HCT116 (cell line): ENCODE measurements at places on chromosomes 4 and X. TPM values are rescaled to one million over a fixed set of nuclear protein-coding genes. Genes with fewer than 3 reads are reported as not detected.

- no peak overlapping the region for H3K27ac ChIP-seq
- H3K36me3 ChIP-seq, result no peaks in the 10 kb centered on the region
- H3K4me3 ChIP-seq, result no peak overlapping the region
- H3K27me3 ChIP-seq, result no peaks in the 10 kb centered on the region
Measured at GRCh38 chr4:72468904-72469502, 100.0 kb downstream of the ADAMTS3 start.

CT45A6 gene
- not detected for total RNA-seq

ABLIM2 gene
- 6.1 TPM for total RNA-seq

GRCh38 chrX:20664131-20664530 is 397.4 kb upstream of the RPS6KA3 start:
- no peak overlapping the region for H3K4me3 ChIP-seq
- DNase-seq, result no peak
- H3K4me1 ChIP-seq, result no peaks in the 10 kb centered on the region
- H3K27ac ChIP-seq, result no peak overlapping the region
- no peaks in the 10 kb centered on the region for H3K27me3 ChIP-seq

STATH gene
- total RNA-seq, result not detected

DNA sequence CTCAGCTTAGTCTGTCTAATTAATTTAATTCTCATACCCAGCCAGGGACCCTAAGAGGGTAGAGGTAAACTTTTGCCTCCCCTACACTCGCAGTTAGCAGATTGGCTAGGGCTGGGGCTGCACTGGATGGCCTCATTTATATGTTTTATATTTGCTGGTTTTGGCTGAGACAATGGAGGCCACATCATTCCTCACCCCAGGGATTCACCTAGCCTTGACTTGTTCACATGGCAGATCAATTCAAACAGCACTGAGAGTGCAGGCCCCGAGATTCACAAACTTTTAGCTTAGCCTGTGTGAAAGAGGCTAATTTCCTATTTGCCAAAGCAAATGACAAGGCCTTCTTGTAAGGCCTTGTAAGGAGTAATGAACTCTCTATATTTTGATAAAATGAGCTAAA is 844.4 kb downstream of the ARAP2 start:
- H3K27me3 ChIP-seq, result no peaks in the 10 kb centered on the region
- H3K4me3 ChIP-seq, result no peak overlapping the region
- no peaks in the 10 kb centered on the region for H3K4me1 ChIP-seq
- no peak overlapping the region for H3K27ac ChIP-seq

DNA sequence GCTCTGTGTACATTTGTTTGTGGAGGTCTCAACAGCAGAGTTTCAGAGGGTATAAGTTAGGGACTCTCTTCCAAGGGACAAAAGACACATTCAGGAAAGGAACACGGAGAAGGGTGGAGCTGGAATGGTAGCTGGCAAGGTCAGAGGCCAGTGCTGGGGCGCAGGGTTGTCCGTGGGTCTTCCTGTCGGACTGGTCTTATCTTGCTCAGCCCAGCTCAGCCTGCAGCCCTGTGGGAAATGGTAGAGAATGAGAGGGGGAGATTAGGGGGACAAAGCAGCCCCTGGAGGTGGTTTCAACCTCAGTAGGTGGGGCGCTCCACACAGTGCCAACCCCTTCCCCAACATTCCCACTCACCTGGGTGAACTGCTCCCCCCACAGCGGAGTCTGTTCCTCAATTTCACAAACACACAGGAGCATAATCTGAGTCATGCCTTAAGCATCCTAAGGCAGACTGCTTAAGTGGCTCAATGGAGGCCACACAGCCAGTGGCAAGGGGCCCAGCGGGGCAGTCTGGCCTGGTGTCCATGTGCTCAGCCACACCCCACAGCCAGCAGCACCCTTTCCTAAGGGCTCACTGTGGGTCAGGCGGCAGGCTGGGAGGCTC is 6.9 kb upstream of the HDAC6 start:
- no peak overlapping the region; the same call in 1 of the 2 replicates for H3K27ac ChIP-seq
- H3K36me3 ChIP-seq, result no peaks in the 10 kb centered on the region
- no peaks in the 10 kb centered on the region for H3K27me3 ChIP-seq
- peaks cover 11% of the 10 kb centered on the region for H3K4me1 ChIP-seq

DNA sequence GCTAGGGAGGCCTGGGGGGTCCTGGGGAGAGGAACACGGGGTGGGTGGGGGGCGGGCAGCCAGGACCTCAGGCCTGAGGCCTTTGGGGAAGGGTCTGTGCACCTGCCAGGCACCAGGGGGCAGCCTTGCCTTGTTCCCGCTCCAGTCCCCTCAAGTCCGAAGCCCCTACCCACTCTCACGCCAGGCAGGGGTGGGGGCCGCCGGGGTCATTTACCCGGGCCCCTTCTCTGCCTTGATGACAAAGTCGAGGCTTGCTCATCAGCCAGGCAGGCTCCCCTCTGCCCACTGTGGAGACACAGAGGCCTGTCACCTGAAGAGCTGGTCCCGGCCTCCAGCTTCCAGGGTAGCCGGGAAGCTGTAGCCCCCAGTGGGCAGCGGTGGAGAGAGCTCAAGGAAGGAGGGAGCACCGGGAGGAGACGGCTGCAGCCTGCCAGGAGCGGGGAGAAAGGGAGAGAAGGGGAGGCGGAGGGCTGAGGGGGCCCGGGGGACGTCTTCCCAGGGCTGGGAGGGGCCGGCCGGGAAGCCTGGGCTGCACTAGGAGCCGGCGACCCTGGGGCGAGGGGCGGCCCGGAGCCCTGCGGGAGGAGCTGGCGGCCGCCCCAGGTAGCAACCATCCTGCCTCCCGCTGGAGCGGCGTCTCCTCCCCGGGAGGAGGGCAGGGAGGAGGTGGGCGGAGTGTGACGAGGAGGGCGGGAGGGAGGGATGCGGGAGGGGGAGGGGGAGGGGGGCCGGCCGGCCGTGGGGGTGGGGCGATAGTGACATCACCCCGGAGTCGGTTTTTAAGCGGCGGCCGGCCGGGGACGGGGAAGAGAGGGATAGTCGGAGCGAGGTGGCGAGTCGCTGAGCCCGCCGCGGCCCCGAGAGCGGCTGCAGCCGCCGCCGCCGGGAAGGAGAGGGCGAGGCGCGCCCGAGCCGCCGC is at the start of gene SLC6A8:
SLC6A8 (plus strand) TSS at position 806 of the 919 bp plus-strand sequence. CDS start 649 bp downstream, outside the sequence.
- H3K4me1 ChIP-seq, result peaks cover 4% of the 10 kb centered on the region; the same call in 1 of the 2 replicates
- peak within 1 kb of the TSS; percentile 74; the same call in 1 of the 2 replicates for H3K27ac ChIP-seq
- H3K4me3 ChIP-seq, result peak within 1 kb of the TSS; percentile 40

OGT gene
- total RNA-seq, result 143 TPM
